ENCODE measurements at places on chromosomes 2 and 18.

DNA sequence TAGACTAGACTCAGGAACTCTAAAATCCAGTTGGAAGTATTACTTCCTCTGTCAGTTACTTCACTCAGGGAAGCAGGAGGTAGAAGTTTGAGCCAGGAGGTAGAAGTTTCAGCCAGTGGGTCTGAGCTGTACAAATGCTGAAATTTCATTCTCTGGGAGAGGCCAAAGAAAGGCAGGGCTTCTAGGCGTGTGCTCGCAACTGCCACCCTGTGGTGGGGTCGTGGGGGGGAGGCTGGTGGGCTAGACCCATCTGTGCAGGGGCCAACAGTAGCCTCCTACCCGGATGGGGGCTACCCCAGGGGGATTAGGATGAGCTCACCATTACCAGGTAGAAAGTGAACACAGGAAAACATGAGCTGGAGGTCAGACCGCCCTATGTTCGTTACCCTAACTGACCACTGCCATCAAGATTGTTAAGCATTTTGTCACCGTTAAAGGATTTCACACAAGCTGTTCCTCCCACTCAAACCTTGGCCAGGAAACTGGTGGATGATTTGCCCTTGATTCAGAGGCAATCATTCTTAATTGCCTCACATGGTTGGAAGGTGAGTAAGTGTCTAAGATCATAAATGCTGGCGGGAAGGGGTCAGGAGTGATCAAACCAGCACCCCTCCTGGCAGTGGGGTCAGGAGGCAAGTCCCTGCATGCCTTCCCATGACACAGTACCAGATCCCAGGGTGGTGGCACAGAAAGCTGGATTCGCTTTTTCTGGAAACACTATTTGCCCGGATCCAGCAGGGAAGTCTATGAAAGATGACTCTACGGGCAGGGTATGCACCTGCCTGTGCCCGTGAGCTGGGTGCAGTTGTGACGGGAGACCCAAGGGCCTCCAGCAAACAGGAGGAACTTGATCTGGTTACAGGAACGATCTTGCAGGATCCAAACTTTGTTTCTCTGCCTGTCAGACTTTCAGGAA lies 5.2 kb upstream of the FHL2 start:
- no peak for DNase-seq

DNA sequence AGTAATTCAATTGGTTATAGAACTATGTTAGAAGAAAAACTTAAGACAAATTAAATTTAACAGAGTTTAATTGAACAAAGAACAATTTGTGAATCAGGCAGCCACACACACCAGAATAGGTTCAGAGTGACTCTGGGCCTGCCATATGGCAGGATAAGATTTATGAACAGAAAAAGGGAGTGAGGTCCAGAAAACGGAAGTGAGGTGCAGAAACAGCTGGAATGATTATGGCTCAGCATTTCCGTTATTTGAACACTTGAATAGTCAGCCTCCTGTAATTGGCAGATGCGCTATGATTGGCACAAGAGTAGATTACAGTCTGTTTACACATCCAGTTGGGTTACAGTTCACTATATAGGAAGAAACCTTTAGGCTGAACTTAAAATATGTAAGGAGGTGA lies 99.0 kb downstream of the MBD2 start:
- DNase-seq = no peak

- no peak for DNase-seq
These were observed 60.8 kb downstream of the KIAA1328 start for GRCh38 chr18:36889742-36890141.

- DNase-seq = no peak
These were observed 549 bp downstream of the MRPL35 start for GRCh38 chr2:86199834-86200177.

- no peak for DNase-seq
These were observed 387.8 kb downstream of the ZNF521 start for GRCh38 chr18:24964216-24964615.

- DNase-seq = no peak
These were observed 138.4 kb upstream of the ARL4C start for GRCh38 chr2:234635284-234635683.

DNA sequence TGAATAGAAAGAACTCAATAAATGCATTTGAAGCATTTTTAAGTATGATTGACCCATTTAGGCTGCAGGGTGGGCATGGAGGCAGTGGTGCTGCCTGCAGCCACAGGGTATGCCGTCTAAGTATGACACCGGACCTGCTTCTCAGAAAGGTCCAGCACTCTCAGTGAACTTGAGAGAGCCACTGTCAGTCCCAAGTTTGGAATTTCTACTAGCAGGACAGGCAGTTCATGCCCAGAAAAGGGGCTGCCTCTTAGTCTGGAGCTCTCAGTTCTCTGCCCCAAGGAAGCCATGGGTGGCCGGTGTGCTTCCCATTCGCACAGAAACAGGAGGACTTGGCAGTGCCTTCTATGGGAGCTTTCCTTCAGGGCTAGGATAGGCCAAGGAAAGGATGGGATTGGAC lies 24.0 kb upstream of the MYCN start:
- no peak for DNase-seq

DNA sequence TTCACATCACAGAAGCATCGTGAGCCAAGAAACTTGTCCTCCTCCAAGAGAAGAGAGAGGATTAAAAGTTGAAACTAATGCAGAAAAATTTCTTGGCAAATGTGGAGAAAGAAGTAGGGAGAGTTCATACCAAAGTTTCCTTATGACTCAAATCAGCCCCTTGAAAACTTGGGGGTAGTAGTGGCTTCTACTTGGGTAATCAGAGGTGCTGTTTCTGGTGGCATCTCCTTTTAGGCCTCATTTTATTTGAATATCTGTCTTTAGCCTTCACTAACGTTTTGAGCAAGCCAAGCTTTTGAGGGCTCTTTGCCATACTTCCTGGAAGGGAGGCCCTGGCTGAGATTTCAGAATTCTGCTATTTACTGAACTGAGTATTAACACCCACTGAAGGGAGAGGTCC lies 515.3 kb upstream of the MEX3C start:
- no peak for DNase-seq

- DNase-seq = no peak
These were observed 56.2 kb upstream of the SLC16A14 start for GRCh38 chr2:230124757-230125431.

DNA sequence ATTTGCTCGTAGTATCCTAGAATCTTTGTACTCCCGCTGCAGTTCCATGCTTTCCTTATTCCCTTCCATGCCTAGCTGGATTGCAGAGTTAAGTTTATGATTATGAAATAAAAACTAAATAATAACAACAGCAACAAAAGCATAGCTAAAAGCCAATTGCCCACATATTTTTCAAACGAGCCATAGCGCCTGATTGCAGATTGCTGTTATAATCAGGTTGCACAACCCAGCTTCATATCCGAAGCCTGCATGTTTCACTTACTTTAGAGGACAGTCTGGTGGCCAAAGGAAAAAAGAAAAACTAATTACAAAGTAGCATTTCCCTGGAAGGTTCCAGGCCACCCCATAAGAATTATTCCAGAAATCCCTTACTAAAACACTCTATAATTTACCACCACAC lies 31.9 kb upstream of the PNO1 start:
- no peak for DNase-seq

GRCh38 chr18:59068276-59069071 lies 71.2 kb upstream of the SEC11C start:
- DNase-seq = no peak

DNA sequence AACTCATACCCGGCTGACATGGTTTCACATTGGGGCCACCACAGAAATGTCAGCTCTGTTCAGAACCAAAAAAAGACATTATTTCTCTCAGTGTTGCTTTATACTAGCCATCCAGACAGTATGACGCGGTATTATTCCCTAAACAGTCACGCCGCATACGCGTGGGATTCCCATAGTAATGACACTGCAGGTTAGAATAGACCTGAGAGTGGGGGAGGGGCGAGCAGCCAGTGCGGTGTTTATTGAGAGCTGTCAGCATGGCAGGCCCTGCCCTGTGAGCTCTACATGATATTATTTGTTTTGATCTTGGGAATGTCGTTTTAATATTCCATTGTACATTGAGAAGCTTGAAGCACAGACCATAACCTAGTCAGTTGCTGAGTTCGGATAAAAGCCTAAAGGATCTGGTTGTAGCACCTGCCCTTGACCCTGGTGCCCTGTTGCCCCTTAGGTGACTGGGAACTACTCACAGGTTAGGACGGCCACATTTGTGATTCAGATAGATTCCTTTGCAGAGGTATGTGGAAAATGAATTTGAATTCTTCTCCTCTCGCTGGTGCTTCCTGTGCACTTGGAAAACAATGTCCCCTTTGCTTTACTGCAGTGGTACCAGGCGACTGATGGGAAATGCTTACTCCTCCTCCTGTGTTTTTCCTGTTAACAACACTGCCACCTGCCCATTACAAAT lies 150.1 kb downstream of the ARHGAP28 start:
- DNase-seq = no peak

GRCh38 chr2:44166096-44166495 lies 2.6 kb upstream of the PPM1B start:
- peak; percentile 8 for DNase-seq

- DNase-seq = no peak
These were observed 155.8 kb downstream of the CDH7 start for GRCh38 chr18:65906621-65907034.

- no peak for DNase-seq
These were observed 170.4 kb downstream of the SMAD7 start for GRCh38 chr18:48780201-48780912.

DNA sequence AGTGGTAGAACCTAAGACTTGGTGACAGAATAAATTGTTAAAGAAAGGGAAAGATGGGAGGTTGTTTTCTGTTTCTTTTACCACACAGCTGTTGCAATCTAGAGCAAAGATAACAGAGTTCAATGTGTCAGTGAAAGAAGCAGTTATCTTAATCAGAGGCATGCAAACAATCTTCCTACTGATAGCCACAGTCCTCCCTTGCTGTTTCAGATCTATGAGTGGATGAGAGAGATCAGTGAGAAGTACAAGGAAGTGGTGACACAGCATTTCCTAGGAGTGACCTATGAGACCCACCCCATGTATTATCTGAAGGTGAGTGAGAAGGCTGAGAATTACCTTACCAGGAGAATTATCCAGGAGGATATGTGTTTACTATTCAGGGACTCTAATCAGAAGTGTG lies 15.9 kb downstream of the CPO start:
- no peak for DNase-seq

- no peak for DNase-seq
These were observed 93.4 kb downstream of the DGKD start for GRCh38 chr2:233447506-233448219.

- DNase-seq = no peak
These were observed 552.1 kb downstream of the DCDC2C start for GRCh38 chr2:4255491-4255890.

- DNase-seq = no peak
These were observed 116.5 kb upstream of the NEDD4L start for GRCh38 chr18:57927511-57927910.

GRCh38 chr18:10017043-10017442 lies 103.2 kb downstream of the VAPA start:
- DNase-seq = no peak

- DNase-seq = peak; percentile 28
These were observed 1.1 kb downstream of the ID2 start for GRCh38 chr2:8682719-8683667.

DNA sequence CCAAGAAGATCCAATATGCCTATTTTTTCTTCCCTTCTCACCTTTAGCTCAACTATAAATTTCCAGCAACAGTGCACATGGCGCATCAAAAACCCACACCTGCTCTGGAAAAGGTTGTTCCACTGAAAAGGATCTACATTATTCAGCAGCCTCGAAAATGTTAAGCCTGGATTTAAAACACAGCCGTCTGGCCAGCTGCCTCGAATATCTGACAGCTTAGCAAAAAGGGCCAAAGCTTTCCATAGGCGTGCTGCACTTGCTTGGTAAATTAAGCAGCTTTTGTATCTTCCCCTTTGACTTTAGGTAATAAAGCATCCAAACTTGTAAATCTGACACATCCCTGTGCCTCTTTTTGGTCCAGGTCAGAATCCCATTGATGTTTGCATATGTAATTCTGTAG lies 20.5 kb downstream of the DAPL1 start:
- no peak for DNase-seq

GRCh38 chr2:138183705-138184104 lies 219.4 kb downstream of the HNMT start:
- no peak for DNase-seq

DNA sequence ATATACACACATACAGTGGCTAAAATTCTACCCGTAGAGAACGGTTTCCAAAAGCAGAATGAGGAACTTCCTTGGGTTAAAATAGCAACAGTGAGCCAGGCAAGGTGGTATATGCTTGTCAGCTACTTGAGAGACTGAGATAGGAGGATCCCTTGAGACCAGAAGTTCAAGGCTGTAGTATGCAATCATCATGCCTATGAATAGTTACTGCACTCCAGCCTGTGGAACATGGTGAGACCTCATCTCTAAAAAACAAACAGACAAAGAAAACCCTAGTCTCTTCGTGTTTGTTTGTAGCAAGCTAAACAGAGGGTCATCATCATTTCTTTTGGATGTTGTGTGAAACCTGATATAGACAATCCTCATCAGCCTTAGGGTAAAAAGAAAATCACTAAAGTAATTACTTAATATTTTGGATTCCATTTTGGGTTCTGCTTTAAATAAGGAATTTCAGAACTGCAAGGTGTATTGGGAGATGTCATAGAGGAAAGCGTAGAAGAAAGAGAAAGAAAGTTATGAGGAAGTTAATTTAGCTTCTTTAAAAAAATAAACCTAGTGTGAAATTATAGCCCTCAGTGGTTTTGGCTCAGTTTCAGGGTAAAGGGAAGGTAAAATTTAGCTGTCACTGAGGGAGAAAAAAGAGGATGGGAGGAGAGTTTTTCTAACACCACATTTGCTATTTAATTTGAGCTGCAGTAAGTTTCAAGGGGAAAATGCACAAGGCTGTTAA lies 46.5 kb downstream of the PLEK start:
- DNase-seq = no peak

DNA sequence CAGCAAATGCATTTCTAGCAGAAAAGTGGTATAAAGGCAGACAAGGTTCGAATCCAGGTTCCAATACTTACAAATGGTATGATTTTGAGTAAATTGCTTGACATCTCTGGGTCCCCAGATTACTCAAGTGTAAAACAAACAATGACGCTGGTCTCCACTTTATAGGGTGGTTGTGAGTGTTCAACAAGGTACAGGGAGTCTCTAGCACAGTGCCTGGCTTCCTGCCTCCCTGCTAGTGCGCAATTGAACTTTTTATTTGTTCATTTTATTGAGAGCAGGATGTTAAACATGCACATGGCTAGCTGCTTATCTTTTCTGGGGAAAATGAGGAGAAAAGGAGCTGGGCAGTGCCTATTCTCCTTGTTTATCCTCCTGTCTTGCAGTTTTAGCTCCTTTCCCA lies 74.9 kb upstream of the MYL1 start:
- no peak for DNase-seq
